Esophagus muscularis mucosa (tissue), 4 donors: ENCODE measurements at places on chromosomes 16 and 17. TPM values are rescaled to one million over a fixed set of nuclear protein-coding genes. Genes with fewer than 3 reads are reported as not detected.

- DNase-seq, result no peak
Observed at GRCh38 chr17:40320756-40321523, 12.0 kb downstream of the RARA start.

GRCh38 chr17:47955497-47956461 lies 1.9 kb downstream of the PRR15L start:
- no peak for DNase-seq

DNA sequence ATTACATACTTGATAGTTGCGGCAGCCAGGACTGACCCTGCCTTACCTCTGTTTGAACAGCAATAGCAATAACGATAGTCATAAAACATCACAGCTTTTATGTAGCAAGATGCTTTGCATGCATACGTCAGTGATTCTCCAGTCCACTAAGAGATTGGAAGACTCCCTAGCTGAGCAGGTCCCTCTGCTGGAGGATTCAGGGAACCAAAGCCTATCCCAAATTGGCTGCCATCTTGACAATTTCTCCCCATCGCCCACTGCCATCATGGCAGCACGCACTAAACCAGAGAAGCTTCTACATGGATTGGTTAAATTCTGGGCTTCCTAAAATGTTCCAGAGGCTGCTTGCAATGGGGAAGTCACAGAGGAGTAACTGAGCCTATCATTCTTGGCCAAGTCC lies 360.6 kb upstream of the XYLT1 start:
- no peak for DNase-seq

DNA sequence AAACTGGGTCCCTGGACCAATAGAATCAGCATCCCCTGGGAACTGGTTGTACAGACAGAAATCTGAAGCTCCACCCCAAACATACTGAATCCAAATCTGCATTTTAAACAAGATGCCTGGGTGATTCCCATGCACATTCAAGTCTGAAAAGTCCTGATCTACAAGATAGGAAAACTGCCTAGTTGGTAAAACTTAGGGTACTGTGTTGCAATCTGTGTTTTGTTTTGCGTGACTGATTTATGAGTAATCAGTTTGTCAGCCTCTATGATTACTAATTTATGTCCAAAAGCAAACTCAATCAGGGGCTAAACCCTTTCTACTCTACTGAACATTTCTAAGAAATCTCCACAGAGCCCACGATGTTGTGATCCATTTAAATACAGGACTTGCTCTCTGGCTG lies 103.8 kb downstream of the YPEL2 start:
- DNase-seq, result no peak

GRCh38 chr16:72895951-72896350 lies 152.0 kb downstream of the ZFHX3 start:
- DNase-seq, result no peak

DNA sequence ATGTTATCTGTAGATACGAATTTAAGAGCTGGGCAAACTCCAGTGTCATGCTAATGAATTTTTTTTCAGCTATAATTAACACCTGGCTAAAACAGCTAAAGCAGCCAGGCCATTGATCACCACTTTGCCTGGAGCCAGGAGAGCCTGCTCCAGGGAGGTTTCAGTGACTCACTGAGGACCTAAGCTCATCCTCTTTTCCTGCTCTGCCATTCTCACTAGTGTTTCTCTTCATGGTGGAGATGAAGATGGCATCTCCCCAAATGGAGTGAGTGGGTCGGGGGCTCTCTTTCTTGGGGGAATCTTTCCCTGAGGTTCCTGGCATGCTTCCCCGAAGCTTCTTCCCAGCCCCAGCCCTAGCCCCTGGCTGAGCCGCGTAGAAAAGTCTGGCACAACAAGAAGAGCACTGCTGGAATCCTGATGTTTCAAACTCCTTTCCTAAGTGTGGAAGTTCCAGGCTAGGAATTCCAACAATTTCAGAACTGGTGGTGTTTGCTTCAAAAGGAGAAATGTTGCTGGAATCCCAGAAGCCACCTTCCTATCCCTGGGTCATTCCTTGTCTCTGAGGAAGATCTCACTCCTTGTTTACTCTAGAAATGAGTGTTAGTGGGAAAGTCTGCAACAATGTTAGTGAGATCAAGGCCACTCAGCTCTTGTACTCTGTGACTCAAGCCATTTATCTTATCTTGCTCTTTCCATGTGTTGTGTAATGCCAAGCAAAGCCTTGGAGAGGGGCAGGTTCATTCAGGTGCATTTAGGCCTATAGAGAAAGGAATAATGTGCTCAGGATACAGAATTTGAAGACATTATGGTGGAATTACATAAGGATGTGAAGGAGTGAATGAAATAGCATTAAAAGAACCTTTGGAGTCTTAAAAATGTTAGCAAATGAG lies 26.0 kb upstream of the B4GALNT2 start:
- no peak for DNase-seq

The LITAFD gene
- total RNA-seq, result not detected

The SGSH gene
- total RNA-seq, result 24.4 TPM

The NMT1 gene
- 69.1 TPM for total RNA-seq

The BMERB1 gene
- total RNA-seq, result 103 TPM
